Heart left ventricle (tissue), 16 donors: ENCODE measurements at places on chromosomes 11 and 22.

GRCh38 chr11:78138694-78139421 is 568 bp downstream of the ALG8 start:
- no peak for DNase-seq

- no peak for DNase-seq
Measured at GRCh38 chr22:44577391-44578109, 79.5 kb upstream of the RTL6 start.

DNA sequence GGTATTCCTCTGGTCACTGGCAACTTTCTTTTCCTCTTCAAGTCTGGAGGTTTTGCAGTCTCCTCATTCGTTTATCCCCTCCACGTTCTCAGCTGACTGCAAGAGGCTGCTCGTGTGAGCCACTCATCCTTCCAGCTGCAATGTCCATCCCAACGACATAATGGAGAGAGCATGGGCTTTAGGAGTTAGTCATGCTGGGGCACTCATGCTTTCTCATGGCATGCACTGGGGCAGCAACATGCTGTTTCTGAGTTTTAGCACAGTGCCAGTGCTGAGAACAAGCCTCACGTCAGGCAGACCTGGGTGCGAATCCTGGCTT is 7.1 kb downstream of the DCPS start:
- no peak for DNase-seq

DNA sequence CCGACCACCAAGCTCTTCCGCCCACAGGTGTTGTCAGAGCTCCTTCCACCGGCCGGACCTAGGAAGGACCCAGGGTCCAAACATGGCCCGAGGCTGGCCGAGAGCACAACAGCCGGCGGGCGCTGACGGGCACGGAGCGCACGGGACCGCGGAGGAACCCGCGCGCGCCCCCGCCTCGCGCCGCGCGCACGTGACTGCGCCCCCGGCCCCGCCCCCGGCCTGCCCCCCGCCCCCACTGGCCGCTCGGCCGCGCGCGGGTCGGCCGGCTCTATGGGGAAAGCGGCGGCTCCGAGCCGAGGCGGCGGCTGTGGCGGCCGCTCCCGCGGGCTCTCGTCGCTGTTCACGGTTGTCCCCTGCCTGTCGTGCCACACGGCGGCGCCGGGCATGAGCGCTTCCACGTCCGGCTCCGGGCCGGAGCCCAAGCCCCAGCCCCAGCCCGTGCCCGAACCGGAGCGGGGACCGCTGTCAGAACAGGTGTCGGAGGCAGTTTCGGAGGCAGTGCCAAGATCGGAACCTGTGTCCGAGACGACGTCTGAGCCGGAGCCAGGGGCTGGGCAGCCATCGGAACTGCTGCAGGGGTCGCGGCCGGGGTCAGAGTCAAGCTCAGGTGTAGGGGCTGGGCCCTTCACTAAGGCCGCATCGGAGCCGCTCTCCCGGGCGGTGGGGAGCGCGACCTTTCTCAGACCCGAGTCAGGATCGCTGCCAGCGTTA is at the start of gene OSBP2:
TSS of gene OSBP2 (plus strand) at position 235 of the 711 bp plus-strand sequence. CDS start at position 271, 36 bp downstream.
- DNase-seq = peak; percentile 50

DNA sequence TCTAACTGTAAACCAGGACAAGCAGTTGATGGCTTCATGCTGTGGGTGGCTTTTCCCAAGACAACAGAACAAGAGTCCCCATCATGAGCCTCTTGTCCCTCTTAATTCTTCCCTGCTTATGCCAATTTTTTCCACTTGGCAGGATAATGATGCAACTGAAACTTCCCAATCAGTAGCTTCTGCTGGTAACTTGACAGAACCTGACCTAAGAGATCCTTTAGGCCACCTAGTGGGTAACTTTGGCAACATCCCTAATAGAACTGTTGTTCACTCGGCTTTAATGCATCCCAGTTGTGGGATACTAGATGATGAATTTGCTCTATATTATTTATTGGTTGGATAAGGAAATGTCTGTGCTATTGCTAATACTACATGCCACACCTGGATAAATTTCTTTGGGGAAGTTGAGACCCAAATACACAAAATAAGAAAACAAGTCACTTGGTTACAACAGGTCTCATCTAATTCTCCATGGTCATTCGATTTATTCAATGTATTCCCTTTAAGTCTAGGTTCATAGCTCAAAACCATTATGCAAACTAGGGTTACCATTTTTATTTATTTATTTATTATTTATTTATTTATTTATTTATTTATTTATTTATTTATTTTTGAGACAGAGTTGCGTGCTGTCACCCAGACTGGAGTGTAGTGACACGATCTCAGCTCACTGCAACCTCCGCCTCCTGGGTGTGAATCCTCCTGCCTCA is 41.4 kb upstream of the NFAM1 start:
- no peak for DNase-seq

DNA sequence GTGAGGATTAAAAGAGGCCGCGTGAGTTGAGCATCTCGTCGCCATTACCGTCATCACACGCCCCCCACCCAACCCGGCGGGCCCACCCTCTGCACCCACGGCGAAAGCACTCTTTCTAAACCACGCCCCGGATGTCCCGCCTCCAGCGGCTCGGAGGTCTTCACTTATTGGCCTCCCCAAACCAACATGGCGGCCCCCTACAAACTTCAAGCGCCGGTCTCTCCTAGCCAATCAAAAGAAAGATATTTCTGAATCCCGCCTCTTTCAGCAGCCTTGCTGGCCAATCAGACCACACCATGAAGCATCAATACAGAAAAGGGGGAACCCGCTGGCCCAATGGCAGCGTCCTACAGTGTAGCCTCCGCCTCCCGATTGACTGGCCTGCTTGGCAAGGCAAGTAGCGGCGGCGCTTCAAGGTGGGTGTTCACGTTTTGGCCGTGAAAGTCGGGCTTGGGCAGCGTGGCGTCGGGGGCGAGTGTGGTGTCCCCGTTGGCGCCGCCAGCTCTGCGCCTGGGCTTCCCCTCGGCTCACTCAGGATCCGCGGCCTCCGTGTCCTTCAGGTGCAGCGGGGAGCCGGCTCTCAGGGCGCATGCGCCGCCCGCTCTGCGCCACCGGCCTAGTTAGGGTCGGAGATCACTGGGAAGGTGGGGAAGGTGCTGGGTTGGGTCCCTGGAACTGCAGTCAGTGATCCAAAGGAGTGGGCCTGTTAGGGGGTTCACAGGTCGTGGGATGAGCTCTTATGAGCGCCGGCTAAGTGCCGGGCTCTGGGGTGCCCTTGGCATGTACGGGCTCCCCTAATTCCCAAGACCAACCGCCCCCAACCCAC is at the start of gene NDUFS8:
TSS of gene NDUFS8 (plus strand) at position 364 of the 826 bp plus-strand sequence. CDS start 1,471 bp downstream, outside the sequence.
- peak; percentile 95 for DNase-seq

DNA sequence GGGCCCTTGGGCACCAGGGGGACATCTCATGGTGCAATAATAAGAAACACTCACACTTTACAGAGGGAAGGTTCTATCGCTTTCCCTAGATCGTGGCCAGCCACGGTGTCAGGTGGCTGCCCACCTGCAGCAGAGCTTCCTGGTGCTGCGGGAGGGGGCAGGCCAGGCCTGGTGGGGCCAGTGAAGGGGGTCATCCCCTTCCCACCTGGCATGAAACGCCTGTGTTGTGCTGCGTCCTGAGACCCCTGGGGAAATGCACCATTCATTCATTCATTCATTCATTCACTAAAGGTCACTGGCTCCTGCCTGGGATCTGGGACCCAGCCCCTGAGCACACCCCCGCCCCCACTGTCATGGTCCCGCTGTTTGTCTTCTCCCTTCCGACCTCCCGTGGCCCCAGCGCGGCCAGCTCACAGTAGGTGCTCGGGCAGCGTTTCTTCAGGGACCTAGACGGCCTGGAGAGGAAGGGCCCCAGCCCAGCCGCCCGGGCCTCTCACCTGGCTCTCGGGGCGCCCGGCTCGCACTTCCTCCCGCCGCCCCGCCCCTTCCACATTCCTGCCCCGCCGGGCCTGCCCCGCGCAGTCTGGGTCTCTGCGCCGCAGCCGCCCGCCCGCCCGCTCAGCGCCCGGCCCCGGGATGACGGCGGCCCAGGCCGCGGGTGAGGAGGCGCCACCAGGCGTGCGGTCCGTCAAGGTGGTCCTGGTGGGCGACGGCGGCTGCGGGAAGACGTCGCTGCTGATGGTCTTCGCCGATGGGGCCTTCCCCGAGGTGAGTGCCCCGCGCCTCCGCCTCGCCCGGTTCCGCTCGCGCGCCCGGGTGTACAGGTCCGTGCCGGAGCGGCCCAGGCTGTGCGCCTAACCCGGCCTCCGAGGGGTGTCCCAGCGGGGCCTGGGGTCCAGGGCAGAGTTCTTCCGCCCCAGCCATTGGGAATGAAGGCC is at the start of gene RHOD:
TSS of gene RHOD (plus strand) at position 581 of the 938 bp plus-strand sequence. CDS start at position 637, 56 bp downstream.
- no peak for DNase-seq

GRCh38 chr11:84965484-84965883 is 661.7 kb downstream of the DLG2 start:
- DNase-seq = no peak
